ENCODE measurements at places on chromosomes 4 and X.
A peak's percentile ranks its signal among the peaks of the same experiment; 100 is the strongest.

GRCh38 chr4:145035494-145036136 lies 62.4 kb downstream of the ANAPC10 start:
- no peaks in the 10 kb centered on the region for H3K4me1 ChIP-seq
- H3K36me3 ChIP-seq, result peaks cover 13% of the 10 kb centered on the region
- no peak overlapping the region for H3K27ac ChIP-seq

- no peaks in the 10 kb centered on the region for H3K4me1 ChIP-seq
- no peak overlapping the region for H3K4me3 ChIP-seq
- DNase-seq, result no peak
- H3K27ac ChIP-seq, result no peak overlapping the region
- peaks cover 16% of the 10 kb centered on the region for H3K27me3 ChIP-seq
- H3K36me3 ChIP-seq, result peaks cover 20% of the 10 kb centered on the region
These were observed 25.7 kb downstream of the SLC9A7 start for GRCh38 chrX:46733226-46733625.

GRCh38 chrX:101958139-101958538 lies 26.3 kb upstream of the ZMAT1 start:
- H3K36me3 ChIP-seq, result peaks cover 1% of the 10 kb centered on the region
- peaks cover 23% of the 10 kb centered on the region for H3K27me3 ChIP-seq
- no peak overlapping the region for H3K27ac ChIP-seq
- no peaks in the 10 kb centered on the region for H3K4me1 ChIP-seq

DNA sequence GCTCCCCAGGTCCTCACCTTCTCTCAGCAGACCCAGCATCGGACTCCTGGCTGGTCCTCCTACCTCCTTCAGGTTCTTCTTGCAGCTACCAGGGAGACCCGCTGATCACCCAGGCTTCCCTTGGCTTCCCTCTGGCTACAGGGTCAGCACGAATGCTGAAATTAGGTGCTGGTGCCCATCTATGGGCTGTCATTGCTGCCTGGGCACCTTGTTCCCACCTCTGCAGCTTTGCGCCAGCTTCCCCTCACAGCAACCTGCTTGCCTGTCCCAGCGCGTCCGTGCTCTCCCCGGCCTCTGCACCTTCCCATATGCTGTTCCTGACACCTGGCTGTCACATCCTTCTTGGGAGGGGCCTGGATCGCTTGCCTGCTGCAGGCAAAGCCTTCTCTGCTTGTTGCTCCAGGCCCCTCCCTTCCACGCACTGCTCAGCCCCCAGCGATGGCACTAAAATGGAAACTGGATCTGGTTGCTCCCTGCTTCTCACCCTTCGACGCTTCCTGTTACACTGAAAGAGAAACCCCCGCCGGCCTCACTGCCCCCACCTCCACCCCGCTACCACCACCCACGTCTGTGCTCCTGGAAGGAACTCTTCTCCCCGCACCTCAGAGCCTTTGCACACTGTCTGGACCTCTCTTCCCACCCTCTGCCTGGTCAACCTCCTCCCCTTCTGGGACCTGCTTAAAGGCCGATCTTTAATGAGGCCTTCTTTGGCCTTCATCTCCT lies 22.2 kb downstream of the C4orf50 start:
- H3K27ac ChIP-seq, result no peak overlapping the region
- peaks cover 6% of the 10 kb centered on the region for H3K4me1 ChIP-seq
- peak; percentile 28 for DNase-seq
- H3K27me3 ChIP-seq, result peaks cover 5% of the 10 kb centered on the region
- H3K36me3 ChIP-seq, result no peaks in the 10 kb centered on the region
- peak overlapping the region; percentile 49 for H3K4me3 ChIP-seq

DNA sequence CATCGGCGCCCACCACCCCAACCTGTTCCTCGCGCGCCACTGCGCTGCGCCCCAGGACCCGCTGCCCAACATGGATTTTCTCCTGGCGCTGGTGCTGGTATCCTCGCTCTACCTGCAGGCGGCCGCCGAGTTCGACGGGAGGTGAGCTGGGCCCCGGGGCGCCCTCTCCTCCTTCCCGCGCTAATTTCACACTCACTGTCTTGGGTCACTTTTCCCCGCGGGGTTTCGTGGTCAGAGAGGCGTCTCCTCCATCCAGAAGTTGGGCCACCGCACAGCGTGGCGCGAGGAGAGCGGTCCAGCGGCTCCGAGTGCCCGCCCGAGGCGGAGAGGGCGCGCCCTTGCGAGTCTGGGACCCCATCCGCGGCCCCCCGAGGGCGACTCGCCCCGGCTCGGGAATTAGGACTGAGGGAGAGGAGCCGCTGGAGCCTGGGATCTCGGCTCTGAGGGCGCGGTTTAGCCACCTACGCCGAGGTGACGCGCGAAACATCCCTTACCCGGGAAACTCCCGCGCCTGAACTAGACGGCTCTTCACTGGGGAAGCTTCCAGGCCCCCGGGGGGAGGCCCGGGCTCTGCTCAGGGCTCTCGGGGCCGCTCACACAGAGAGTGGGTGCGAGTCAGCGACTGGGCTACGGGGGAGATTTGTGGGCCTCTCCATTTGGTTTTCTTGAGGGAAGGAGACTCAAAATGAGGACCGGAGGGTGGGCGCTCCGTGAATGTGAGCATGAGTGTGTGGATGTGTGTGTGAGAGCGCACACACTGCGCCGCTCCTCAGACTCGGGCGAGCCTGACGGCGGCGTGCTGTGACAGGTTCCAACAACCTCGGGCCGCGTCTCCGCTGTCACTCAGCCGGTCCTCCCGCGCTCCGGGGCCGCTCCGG lies 551 bp downstream of the NPNT start:
- H3K27ac ChIP-seq, result no peak overlapping the region
- peaks cover 7% of the 10 kb centered on the region for H3K36me3 ChIP-seq
- peaks cover 30% of the 10 kb centered on the region for H3K27me3 ChIP-seq
- no peak overlapping the region for H3K4me3 ChIP-seq
- H3K4me1 ChIP-seq, result no peaks in the 10 kb centered on the region
- DNase-seq, result peak; percentile 61

DNA sequence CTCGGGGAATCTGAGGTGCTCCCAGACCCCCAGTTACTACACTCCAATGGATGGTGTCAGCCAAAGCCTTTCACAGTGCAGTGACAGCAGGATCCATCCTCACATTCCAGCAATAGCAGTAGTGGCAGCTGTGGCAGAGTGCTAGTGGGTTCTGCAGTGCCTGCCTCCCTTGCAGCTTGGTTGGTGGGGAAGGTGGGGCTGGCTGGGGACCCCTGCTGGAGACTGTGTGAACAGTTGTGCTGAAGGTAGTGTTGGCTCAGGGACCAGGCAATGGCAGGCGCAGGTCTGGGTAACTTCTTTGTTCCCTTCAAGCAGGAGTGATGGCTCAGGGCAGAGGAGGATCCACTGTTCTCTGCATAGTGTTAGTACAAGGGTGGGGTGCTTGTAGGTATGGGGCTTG lies 343.7 kb upstream of the TRAM1L1 start:
- DNase-seq, result no peak
- H3K4me1 ChIP-seq, result no peaks in the 10 kb centered on the region
- H3K4me3 ChIP-seq, result no peak overlapping the region
- H3K27ac ChIP-seq, result no peak overlapping the region

Measured in natural killer cell treated with Interleukin-12 subunit alpha and Interleukin-12 subunit beta and Interleukin-15 and Interleukin-18, amount 100 ng/mL, for 72 hours (primary cell).